Naive thymus-derived CD8-positive, alpha-beta T cell (primary cell): ENCODE measurements at places on chromosomes 13 and 19.

DNA sequence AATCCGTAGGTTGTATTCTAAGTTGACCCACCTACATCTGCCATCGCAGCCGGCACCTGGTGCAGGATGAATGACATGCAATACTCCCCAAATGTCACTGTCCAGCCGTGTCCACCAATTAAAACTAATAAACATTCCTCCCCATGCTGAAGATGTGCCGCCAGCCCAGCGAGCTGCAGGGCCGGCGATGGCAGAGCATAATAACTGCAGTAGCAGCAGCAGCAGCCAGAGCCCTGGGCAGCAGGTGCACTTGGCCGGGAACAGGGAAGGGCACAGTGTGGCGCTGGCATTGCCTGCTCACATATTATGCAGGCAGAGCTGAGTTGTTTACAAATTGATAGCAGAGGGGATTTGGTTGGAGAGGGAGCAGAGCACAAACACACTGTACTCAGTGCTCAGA, 754.9 kb downstream of the OLFM4 start:
- DNase-seq: no peak

GRCh38 chr13:81488021-81488420, 1147.1 kb upstream of the SPRY2 start:
- no peak for DNase-seq

DNA sequence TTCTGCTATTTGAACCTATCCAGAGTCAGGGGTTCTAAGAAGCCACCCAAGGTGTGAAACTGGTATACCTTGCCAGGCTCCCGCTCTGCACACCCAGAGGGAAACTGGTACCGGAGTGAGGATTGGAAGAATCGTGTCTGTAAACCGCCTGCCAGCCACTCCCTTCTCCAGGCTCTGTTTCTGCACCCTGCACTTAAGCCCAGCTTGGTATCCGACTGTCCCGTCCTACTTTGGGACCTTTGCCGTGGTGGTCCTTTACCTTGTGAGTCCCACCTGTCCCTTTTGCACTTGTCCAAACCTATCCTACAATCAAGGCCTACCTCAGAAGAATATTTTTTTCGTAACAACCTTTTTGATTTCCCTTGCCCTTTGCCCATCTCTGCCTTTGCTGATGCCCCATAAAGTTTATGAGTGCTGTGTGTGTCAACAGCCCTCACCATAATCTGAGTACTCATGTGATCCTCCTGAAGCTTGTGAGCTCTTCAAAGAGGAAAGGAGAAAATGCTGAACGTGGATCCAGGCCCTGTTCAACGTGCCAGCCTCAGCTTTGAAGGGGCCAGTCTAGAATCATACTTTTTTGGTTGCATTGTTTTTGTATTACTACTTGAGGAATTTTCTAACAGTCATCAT, 44.7 kb downstream of the GARRE1 start:
- no peak for DNase-seq

DNA sequence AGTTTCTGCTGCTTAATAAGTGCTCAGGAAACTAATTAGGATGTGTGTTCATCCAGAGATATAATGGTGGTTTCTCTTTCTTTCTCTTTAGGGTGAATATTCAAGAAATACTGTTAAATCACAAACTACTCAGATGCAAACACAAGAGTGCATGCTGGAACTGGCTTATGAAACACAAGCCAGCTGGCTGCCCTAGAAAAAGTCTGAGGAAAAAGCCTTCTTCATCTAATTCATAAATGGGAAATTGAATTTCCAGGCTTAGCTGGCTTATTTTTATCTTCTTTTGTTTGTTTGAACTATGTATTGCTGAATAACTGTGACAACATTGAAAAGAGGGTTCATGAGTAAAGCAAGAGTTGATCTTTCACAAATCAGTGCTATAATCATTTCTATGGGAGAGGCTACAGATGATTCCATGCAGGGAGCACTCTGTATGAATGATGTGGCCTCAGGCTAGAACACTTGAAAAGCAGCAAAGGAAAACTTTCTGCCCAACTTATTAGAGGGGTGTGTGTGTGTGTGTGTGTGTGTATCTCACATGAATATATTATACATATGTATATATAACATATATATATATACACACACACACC, 69.8 kb upstream of the SCEL start:
- DNase-seq: no peak

- DNase-seq: no peak
Measured at GRCh38 chr13:65834897-65835296, 1395.2 kb downstream of the PCDH9 start.

GRCh38 chr19:18682807-18683108, 722 bp upstream of the CRTC1 start:
- no peak for DNase-seq

- DNase-seq: no peak
Measured at GRCh38 chr19:56840451-56841192, at the start of the genes PEG3 and ZIM2. PEG3 (minus strand) TSS chr19:56840726; CDS start chr19:56824655, 16,071 bp downstream. ZIM2 (minus strand) TSS chr19:56840726; CDS start chr19:56824277, 16,449 bp downstream.

GRCh38 chr13:19959141-19959830, 759 bp downstream of the ZMYM2 start:
- DNase-seq: peak; percentile 59

GRCh38 chr13:106490569-106491321, 44.7 kb downstream of the EFNB2 start:
- DNase-seq: peak; percentile 21

- DNase-seq: no peak
Measured at GRCh38 chr19:46605356-46605821, 4.3 kb downstream of the CALM3 start.

- peak; percentile 68 for DNase-seq
Measured at GRCh38 chr19:12872941-12873890, 8.0 kb downstream of the DNASE2 start.

- no peak for DNase-seq
Measured at GRCh38 chr19:50870417-50871089, 2.7 kb upstream of the KLK2 start.

DNA sequence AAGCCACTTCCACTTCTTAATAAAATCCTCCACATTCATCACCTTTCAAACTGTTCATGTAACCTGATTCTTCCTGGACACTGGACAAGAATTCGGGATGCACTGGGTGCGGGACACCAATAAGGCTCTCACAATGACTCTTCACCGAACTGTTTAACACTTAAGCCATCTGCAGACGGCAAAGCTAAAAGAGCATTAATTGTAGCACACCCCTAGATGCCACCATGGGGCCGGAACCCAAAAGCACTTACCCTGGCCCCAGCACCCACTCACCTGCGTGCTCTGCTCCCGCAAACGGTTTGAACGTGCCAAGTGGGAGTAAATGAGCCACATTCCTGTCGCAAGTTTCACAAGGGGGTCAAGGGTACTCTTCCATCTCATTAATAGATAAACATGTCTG, 254.3 kb upstream of the PRR20A start:
- DNase-seq: no peak

DNA sequence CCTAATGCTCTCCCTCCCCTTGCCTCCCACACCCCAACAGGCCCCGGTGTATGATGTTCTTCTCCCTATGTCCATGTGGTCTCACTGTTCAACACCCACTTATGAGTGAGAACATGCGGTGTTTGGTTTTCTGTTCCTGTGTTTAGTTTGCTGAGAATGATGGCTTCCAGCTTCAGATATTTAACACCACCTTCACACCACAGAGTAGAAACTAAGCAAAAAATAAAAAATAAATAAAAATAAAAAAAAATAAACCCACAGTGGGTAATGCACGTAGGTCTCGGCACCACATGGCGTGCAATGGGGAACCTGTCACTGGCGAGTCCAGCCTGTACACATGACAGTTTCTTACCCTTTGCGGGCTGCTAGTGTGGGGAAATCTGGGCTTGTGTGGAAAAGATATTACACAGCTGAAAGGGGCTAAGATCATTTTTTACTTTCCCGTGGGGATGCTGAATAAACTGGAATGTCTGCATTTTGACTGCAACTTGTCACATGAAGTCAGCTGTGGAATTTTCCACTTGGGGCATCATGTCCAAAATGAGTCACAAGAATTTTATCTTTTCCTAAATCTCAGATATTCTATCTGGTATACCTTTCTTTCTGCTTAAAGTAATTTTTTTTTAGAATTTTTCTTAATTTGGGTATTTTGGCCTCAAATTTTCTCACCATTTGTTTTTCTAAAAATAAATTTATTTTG, 170.5 kb downstream of the IRS2 start:
- no peak for DNase-seq

- DNase-seq: no peak
Measured at GRCh38 chr13:45700971-45701900, 884 bp upstream of the CBY2 start.

DNA sequence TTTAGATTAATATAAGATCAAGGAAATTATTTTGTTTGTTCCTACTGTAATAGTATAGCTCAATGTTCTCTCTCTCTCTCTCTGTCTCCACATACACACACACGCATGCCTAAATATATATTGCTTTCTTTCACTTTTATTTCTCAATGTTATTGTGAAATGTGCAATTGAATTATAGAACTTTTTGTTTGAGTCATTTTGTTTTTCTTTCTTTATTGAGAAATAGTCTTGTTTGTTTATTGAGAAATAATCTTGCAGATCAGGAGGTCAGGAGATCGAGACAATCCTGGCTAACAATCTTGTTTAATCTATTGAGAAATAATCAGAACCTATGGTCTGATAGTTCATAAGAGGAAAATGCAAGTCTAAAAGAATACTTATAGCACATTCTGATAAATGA, 1581.3 kb downstream of the EFNB2 start:
- DNase-seq: no peak

DNA sequence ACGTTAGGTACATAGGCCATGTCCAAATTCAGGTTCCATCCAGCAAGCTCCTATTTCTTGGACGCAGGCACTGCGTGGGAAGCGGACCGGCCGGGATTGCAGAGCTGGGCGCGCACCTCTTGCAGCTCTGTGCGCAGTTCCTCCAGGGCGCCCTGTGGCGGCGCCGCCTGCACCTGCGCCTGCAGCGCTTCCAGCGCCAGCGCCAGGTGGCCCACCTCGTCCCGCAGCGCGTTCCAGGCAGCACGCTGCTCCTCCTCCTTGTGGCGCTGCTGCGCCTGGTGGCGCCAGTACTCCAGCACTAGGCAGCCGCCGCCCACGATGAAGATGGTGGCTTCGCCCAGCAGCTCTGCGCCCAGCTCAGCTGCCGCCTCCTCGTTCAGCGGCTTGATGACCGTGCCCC, 31.1 kb downstream of the OPA3 start:
- no peak for DNase-seq

DNA sequence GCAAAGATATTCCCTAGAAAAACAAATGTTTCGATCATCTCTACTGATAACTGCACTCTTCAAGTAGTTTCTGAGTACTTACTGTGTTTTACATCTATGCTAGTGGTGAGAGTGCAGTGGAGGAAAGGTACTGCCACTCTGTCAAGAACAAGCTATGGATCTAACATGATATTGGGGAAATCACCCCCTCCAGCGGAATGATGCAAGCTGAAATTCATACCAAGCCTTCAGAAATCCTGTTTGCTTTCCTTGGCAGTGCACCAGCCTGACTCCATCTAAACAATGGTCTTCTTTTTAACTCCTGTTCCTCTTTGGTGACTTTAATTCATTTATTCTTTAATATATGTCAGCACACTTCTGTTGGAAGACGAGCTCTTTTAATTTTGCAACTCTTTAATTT, 238.0 kb downstream of the PCDH9 start:
- no peak for DNase-seq

DNA sequence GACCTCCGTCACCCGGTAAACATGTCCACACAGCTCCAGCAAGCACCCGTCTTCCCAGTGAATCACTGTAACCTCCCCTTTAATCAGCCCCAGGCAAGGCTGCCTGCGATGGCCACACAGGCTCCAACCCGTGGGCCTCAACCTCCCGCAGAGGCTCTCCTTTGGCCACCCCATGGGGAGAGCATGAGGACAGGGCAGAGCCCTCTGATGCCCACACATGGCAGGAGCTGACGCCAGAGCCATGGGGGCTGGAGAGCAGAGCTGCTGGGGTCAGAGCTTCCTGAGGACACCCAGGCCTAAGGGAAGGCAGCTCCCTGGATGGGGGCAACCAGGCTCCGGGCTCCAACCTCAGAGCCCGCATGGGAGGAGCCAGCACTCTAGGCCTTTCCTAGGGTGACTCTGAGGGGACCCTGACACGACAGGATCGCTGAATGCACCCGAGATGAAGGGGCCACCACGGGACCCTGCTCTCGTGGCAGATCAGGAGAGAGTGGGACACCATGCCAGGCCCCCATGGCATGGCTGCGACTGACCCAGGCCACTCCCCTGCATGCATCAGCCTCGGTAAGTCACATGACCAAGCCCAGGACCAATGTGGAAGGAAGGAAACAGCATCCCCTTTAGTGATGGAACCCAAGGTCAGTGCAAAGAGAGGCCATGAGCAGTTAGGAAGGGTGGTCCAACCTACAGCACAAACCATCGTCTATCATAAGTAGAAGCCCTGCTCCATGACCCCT, 9.0 kb upstream of the CEACAM5 start:
- no peak for DNase-seq

DNA sequence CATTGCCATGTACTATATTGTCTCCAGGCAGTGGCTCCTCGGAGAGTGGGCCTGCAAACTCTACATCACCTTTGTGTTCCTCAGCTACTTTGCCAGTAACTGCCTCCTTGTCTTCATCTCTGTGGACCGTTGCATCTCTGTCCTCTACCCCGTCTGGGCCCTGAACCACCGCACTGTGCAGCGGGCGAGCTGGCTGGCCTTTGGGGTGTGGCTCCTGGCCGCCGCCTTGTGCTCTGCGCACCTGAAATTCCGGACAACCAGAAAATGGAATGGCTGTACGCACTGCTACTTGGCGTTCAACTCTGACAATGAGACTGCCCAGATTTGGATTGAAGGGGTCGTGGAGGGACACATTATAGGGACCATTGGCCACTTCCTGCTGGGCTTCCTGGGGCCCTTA, 624 bp downstream of the GPR32 start:
- no peak for DNase-seq

- DNase-seq: no peak
Measured at GRCh38 chr19:44542671-44543070, 13.2 kb upstream of the CEACAM20 start.

GRCh38 chr13:43300865-43301264, 277.5 kb downstream of the DNAJC15 start:
- DNase-seq: no peak

- no peak for DNase-seq
Measured at GRCh38 chr19:50697414-50698124, 22.0 kb downstream of the SHANK1 start.

GRCh38 chr19:1407528-1408299, at the start of gene DAZAP1:
DAZAP1 (plus strand) TSS chr19:1407586; CDS start chr19:1407774, 188 bp downstream.
- DNase-seq: peak; percentile 49
